Lower lobe of right lung (tissue), 2 donors: ENCODE measurements at places on chromosomes 5 and 9. TPM values are rescaled to one million over a fixed set of nuclear protein-coding genes. Genes with fewer than 3 reads are reported as not detected.

GRCh38 chr9:102497709-102498108, 497.4 kb upstream of the CYLC2 start:
- DNase-seq, result peak; percentile 32

DNA sequence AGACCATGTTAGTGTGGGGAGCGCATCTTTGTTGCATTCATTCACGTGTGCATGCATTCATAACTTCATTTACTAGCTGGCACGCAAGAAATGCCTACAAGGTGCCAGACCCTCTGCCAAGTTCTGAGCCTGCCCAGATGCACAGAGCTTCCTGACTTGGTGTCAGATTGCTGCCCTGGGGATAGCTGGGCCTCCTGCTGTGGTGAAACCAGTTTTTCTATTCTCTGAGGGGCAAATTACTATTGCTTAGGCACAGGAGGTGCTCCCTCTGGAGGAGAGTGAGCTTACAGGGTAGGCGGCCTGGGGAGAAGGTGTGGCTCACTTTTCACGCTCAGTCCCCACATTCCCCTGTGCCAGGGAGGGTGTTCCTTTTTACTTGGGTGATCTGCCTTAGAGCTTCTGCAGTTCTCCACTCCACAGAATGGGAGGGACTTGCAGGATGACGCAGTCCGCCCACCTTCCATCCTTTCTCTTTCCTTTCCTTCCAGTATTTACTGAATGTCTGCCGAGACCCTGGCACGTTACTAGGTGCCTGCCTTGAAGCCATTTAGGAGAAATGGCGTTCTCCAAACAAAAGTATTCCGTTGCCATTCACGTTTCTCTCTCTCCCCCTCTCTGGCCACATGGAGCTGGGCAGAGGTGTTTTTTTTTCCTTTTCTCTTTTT, 27.9 kb upstream of the CTNNA1 start:
- peak; percentile 60 for DNase-seq

DNA sequence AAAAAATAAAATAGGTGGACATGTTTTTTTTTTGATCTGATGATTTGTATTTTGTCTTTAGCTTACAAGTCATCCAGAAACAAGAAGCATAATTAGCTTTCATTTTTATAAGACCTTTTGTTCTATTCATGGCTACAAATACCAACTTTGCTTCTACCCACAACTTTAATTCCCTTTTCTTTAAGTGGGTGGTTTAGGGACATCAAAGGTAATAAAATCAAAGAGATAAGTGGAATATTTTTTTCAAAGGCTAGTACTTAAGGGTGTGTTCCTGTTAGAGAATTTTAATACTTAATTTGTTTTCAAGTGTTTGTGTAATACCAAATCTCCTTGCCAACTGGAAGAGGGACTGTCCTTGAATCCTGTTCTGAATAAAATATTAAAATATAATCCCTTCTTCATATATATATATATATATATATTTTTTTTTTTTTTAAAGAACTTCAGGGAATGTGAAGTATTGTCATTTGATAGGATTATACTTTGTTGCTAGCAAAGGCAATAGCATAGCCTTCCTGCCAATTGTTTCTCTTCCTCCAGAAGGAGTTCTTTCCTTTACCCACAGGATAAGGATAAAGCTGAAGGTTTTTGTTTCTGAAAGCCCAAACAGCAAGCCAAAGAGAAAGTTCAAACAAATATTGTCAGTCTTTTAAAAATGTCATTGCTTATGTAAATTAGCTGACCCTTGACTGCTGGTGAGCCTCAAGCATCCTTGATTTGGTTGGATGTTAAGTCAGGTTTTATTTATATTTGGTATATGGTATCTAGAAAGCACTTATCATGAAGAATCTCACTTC, 108.9 kb downstream of the PAM start:
- no peak for DNase-seq

Gene DOK3
- 76.5 TPM for total RNA-seq
